ENCODE measurements at places on chromosomes 1 and 21. TPM values are rescaled to one million over a fixed set of nuclear protein-coding genes. Genes with fewer than 3 reads are reported as not detected.

DNA sequence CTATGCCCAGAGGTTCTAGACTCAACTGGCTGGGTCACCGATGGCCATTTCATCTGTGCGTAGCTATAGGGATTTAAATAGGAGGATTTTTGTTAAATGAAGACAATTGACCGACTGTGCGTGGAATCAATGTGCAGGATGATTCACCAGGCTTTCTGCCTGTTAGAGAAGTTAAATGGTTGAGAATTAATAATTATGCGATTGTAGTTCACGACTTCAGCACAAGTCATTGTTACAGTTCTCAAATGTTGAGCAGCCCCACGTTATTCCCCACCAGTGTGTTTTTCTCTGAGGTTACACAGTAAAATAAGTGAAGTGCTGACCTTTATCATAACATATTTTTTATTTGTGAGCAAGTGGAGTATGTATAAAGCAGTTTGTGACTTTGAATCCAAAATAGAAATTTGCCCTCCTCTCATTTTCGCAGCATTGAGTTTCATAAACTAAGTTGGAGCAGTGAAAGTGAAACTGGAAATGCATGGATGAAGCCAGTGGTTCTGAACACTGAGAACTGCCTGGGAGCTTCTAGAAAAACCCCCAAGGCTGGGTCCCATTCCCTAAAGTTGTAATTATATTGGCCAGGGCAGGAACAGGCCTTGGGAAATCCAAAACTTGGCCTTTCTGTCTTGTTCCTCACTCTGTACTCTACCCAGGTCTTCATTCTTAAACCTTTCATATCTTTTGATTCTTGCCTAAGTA is 102.6 kb downstream of the GALNT2 start:
- peak; percentile 71 for DNase-seq

DNA sequence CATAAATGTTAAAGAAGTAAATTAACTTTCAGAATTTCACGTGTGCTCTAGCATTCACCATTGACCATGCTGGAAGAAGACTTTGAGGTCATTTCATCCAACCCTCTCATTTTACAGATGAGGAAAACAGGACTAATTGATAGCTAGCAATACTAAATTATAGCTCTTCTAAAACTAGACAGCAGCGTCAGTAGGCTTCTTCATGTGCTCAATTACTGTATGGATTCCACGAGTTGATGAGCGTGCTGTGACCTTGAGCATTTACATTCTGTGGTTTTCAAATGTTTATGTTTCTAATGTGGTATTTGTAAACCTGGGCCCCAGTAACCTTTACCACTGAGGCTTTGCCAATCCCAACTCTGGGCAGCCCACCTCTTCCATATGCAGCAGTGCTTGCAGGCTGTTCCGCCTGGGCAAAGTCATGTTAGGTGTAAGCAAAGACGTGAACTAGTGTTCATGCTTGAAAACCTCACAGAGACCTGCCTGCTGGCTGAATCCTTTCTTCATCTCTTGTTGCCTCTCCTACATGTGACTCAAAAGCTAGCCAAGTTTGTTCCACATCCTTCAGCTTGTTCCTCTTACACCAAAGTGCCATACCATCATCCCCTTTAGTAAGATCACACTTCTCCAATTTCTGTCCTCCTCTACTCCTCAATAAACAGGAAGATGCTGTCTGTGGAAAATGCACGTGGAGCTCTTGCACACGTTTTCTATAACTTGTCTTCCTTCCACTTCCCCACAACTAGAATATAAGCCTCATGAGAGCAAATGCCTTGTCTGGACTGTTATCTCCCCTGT is 17.2 kb downstream of the KCNJ15 start:
- no peak for DNase-seq

- peak; percentile 80 for DNase-seq
Measured at GRCh38 chr21:44337941-44338895, 972 bp downstream of the CFAP410 start.

- DNase-seq, result no peak
Measured at GRCh38 chr1:245001252-245001651, 136.9 kb upstream of the HNRNPU start.

DNA sequence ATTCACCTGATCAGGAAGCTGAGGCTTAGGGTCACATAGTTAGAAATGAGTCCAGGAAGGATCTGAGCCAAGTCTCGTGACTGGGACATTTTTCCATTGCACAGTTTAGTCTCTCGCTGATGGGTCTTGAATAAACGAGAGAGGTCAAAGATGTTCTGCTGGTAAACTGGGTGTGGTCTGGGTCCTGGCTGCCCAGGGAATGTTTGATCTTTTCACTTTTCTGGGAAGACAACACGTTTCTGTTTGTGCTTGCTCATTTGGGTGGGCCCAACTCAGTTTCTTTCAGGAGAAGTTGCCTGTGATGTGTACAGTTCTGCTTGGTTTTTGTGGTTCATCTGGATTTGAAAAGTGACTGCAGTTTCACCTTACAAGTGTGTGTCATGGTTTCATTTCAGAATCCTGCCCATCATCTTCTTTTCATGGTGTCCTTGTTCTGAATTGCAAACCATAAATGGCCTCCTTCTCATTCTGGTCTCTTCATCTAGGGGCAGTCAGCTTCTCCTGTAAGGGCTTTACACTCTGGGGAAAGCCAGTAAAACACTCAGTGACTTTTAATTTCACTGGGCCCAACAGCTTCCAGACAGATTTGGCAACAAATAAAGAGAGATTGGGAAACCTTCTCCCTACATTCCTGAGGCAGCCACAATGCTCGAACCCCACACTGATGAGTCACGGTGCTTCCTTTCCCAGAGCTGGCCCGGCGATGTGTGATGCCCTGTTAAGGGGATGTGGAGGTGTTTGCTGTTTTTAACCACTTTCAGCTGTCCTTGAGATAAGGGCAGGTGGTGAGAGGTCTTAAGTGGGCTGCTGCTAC is 7.2 kb upstream of the TACSTD2 start:
- no peak for DNase-seq

DNA sequence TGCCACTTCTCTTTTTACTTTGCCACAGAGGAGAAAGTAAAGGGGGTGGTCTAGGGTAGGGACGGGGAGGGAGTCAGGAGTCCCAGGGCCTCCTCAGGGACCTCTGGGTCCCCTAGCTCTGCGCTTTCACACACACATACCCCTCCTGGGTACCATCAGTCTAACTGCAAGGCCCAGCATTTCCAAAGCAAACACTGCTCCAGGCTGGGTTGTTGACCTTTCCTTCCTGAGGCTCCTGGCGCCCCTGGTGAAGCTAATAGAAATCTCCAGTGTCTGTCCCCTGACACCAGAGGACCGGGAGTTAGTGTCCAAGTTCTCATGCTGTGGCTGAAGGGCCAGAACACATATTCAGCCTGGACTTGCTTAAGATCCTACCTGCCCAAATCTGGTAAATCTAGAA is 3.9 kb downstream of the TMEM63A start:
- no peak for DNase-seq

GRCh38 chr1:26358411-26359384 is 4.8 kb upstream of the CRYBG2 start:
- peak; percentile 93 for DNase-seq

- no peak for DNase-seq
Measured at GRCh38 chr1:30095451-30096025, 627.8 kb downstream of the MATN1 start.

GRCh38 chr1:159880430-159880829 is 18.0 kb upstream of the VSIG8 start:
- DNase-seq, result no peak

DNA sequence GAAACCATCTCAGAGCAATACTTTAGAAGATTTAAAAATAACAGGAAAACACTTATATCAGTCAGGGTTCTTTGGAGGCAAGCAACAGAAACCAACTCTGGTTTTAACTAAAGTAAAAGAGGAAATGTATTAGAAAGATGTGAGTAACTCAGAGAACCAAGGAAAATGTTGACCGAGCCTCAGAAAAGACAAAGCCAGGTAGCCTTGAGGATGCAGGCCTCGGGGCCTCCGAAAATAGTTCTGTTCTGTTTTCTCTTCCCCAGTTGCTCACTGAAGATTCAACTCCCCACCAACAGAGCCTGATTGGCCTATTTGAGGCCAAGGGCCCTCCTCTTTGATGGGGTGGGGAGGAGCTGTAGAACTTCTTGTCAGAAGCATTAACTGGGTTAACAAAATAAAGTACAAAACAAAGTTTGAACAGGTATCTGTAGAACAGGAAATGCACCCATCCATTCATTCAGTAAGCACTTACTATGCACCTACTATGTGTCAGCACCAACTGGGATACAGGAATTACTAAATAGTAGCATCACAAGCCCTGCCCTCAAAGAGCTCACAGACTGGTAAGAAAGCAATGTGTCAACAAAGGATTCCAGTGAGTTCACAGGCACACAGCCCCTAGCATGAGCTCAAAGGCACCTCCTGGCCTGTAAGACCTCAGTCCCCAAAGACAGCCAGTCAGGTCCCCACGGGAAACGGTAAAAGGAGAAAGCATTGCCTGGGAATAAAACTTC is 12.6 kb downstream of the SLAMF8 start:
- DNase-seq, result no peak

GRCh38 chr1:15733218-15733725 is 2.8 kb upstream of the SLC25A34 start:
- no peak for DNase-seq

DNA sequence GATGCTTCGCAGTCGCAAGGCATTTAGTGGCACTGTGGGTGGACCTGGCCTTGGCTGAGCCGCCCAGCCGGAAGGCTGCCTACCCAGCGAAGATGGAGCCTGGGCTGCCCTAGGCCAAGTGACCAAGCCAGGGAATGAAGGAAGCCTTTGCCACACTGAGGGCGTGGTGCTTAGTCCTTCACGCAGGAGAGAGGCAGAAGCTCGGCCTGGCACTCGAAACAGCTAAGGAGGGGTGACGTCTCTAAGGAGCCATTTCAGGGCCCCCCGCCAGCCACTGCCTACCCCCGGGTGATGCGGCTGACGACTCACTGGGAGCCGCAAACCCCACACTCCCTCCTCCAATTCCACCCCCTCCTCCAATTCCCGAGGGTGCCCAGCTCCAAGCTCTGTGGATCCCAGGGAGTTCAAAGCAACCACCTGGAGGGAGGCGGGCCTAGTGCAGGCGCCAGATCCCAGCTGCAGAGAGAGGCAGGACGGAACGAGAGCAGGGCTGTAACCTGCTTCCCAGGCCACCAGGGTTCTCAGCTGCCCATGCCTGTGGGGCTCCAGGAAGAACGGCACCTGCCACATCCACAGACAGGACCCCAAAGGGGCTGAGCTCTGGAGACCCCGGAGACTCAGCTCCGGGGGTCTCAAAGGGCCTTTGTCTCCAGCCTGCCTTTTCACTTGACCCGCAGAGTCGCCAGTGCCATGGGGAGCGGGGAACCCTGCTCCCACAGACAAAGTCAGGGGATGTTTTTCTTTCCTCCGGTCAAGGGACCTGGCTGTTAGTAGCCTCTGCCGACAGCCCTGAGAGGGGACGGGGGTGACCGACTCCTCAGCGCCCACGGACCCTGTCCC is 75.8 kb downstream of the ARHGEF16 start:
- peak; percentile 67 for DNase-seq

DNA sequence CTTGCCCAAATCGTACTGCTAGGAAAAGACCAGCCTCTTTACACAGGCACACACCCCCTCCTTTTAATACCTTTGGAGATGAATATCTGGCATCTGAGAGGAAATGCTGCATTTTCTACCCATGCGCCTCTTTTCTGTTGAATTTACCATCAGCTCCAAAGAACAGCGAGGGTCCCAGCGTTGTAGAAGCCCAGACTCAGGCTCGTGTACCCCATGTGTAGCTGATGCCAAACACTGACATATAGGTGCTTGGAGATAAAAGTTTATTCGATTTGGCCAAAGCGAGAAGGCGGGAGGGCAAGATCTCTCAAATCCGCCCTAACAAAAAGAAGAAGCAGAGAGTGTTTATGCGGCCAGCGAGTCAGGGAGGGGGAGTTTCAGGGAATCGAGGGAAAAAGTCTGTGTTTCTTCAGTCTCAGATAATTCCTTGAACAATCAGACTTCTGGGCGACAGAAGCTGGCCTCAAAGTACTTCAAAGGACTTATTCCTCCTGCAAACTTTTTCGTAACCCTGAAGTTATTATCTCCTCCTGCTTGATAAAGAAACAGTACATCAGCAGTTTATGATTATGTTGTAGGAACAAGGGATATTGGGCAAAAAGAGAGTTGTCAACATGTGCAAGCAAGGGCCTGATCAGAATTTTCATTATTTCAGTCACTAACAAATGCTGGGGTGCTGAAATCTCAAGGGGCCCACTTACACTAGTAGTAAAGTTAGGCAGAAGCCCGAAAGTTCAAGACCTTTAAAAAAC is 642 bp upstream of the CREG1 start:
- no peak for DNase-seq

GRCh38 chr1:150992626-150993025 is 10.5 kb downstream of the ANXA9 start:
- no peak for DNase-seq

GRCh38 chr1:159079525-159079924 is 3.0 kb upstream of the AIM2 start:
- DNase-seq, result no peak

- no peak for DNase-seq
Measured at GRCh38 chr1:228206582-228207351, 1.1 kb upstream of the OBSCN start.

DNA sequence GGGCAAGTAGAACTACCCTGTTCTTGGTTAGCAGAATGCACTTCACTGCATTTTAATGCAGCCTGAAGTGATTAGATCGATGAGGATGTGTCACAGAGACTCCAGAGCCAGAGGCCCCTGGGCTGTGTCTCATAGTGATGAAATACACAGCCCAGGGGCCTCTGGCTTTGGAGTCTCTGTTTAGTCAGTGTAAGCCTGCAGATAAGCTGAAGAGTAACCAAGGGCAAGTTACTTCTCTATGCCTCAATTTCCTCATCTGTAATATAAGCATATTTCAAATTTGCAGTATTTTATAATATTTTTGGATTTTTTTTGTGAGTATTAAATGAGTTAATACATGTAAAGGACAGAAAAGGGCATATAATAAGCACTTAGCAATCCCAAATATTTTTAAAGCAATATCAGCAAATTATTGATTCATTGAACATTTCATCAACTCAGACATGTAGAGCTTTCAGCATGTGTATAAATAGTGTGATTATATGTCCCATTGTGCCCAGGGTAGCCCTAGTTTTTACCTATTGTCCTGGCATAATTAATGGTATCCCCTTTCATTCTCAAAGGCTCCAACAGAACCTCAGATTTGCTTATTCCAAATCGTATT is 23.6 kb upstream of the APOBEC4 start:
- no peak for DNase-seq

DNA sequence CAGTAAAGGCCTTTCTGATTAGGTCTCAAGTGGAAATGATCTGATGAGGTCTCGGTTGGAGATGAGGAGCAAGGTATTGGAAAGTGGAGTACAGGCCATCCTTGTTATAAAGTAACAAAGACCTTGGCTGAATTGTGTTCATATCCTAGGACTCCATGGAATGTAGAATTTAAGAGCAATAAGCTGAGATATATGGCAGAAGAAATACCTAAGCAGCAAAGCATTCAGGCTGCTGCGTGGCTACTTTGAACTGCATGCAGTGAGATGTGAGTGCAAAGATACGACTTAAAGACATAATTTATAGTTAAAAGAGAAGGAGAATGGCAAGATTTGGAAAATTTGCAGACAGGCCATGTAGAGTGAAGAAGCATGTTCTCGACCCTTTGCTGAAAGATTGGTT is 11.2 kb upstream of the XPR1 start:
- no peak for DNase-seq

Gene TENT5C
- 3.5 TPM for total RNA-seq

Gene IGSF9
- total RNA-seq, result not detected

Gene CAMK1G
- total RNA-seq, result 0.54 TPM

Gene ELAPOR1
- total RNA-seq, result 32.0 TPM

Gene CACNA1S
- total RNA-seq, result not detected

Gene LCE1F
- total RNA-seq, result not detected

Gene SYT2
- total RNA-seq, result not detected

Gene CYP4A11
- not detected for total RNA-seq

Gene FDPS
- 321 TPM for total RNA-seq

Gene RGS13
- not detected for total RNA-seq

Gene C1orf167
- not detected for total RNA-seq

Gene ADORA1
- not detected for total RNA-seq

Gene RAB7B
- total RNA-seq, result not detected

All from activated CD4-positive, alpha-beta T cell treated with anti-CD3 and anti-CD28 coated beads, Interleukin-2, amount 10 ng/mL, durations not matched to agents 24 days and 14 days (primary cell).